ENCODE measurements at places on chromosomes 1 and 21.

DNA sequence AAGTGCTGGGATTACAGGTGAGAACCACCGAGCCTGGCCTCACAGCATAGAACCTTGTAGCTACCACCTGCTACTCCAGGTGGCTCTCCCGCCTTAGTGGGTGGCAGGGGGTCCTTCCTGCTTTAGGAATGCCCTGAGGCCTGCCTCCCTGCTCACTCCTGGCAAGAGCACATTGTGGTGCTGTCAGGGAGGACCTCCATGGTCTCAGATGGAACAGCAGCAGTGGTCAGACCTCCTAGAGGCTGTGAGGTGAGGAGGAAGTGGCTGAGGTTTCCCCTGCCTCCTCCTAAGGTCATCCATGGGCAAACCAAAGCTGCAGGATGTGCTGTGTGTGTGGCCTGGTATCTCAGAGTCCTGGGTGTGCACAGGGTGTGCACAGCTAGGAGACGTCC, 6.7 kb downstream of the SOX13 start:
- no peak for DNase-seq

- no peak for DNase-seq
These were observed 86.7 kb downstream of the LRRC53 start for GRCh38 chr1:74425676-74426075.

- no peak for DNase-seq
These were observed at the start of gene ITGB2 for GRCh38 chr21:44920694-44921604. ITGB2 (minus strand) TSS chr21:44920899; CDS start chr21:44910782, 10,117 bp downstream.

GRCh38 chr1:197468543-197469175, 200.6 kb downstream of the CRB1 start:
- no peak for DNase-seq

DNA sequence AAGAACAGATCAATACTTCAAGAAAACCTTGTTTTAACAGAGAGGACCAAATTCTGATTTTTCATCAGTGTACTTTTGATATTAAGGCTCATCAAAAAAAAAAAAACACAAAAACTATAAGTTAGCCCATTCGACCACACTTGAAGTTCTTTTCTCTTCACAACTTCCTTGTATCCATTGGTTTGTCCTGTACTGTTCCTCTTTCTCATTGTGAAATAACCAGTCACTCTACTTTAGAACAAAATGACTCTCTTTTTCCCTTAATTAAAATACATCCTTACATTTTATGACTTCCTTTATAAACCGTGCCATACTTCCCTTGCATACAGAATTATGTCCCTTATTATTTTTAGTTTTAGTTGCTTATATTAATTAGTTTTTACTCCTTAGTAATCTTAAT, 8.4 kb downstream of the QSOX1 start:
- no peak for DNase-seq

GRCh38 chr1:108611984-108612383, 48.9 kb downstream of the HENMT1 start:
- DNase-seq, result no peak

DNA sequence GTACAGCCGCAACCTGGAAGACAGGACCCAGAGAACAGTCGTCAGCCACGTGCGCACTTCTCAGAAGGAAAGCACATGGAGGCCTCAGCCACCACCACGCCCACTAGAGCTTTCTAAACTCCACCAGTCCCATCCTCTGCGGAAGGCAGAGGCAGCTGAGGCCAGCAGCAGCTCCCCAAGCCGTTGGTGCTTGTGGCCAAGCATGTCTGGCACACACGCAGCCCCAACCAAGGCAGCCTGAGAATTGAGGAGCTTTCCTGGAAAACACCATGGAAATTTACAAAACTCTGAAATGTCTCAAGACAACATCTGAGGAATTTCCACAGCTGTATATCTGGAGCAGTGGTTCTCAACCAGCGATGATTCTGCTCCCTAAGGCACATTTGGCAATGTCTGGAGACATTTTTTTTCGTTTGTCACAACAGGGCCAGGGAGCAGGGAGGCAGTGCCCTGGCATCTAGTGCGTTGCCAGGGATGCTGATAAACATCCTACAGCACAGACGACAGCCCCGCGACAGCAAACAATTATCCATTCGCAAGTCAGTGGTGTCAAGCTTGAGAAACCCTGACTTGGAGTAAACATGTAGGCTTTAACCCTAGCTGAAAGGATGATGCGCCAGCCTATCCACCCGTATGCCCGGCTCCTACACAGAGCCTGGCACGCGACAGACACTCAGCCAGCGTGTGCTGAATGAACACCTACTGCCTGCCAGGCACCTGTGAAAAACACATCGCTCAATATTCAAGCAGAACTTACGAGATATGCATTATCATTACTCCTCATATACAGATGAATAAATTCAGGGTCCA, 24.7 kb downstream of the NPHP4 start:
- DNase-seq, result no peak

GRCh38 chr21:32733356-32733755, 5.5 kb upstream of the SYNJ1 start:
- DNase-seq, result no peak

DNA sequence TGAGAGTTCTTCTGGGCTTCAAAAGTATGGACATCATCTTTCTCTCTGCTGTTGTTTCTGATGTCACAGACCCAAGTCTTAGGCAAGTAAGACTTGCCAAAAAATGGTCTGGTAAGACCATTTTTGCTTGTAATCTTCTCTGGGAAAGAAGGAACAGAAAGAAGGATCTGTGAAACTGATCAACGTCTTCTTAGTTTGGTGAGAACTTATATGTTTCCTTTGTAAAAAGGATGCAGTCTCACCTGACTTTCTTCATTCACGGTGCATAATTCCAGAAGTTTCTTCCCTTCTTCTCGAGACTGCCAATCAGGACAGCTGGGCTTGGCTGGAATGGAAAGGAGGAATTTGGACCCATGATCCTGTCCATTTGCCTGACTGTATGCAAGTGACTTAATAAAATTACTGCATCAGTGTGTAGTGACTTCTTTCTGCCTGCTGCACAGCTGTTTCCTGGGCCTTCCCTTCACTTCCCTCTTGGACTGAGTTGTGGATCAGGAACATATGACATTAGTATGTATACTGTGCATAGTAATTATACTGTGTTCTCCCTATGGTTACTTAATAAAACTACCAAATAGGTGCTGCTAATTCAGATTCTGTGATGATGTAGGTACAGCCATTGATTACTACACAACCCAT, 7.6 kb upstream of the DENND1B start:
- DNase-seq, result no peak

- no peak for DNase-seq
These were observed 41.5 kb downstream of the LRRC53 start for GRCh38 chr1:74470936-74471335.

GRCh38 chr1:55816456-55817426, 601.6 kb upstream of the USP24 start:
- DNase-seq, result peak; percentile 96

- no peak for DNase-seq
These were observed 323.0 kb upstream of the PLD5 start for GRCh38 chr1:242847390-242847993.

DNA sequence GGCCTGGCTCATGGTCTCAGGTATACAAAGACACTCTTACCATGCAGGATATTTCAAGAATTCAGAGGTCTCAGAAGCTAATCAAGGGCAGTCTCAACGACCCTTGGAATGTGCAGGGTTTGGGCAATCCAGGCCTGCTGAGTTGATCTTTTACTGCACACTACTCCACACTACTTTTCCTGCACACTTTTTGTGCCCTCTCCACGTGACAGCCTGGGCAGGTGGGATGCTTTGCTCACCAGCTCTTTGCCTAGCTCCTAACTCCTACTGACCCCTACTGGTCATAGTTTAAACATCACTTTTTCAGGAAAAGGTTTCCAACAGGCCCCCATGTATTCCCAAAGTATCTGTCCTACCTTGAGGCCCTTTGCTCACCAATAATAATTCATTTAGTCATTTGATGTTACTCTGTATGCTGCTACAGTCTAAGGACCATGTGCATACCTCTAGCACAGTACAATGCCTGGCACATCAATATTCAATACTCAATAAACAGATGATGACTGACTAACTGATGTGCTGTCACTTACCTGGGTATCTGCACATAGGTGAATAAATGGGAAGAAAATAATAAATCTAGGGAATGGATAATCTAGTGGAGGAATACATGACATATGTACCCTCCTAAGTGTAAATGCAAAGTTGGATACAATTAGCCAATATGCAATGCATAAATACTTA, 9.6 kb downstream of the DUSP23 start:
- no peak for DNase-seq

GRCh38 chr1:236465231-236465958, 58.4 kb upstream of the LGALS8 start:
- DNase-seq, result no peak

DNA sequence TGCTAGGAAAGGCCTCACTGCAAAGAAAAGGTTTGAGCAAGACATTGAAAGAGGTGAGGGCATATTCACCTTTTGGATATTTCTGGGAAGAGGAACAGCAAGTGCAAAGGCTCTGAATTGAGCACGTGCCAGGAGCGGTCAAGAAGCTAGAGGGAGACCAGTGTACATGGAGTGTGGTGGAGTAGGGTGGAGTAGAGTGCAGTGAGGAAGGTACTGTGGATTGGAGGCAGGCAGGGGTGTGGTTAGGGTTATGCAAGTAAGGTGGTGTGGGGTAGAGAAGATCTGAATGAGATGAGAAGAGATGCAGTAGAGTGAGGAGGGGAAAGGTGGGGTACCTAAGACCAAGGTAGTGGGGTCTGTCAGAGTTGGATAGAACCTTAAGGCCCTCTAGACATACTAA, 119.6 kb downstream of the OMA1 start:
- no peak for DNase-seq

GRCh38 chr1:46248122-46248920, 758 bp downstream of the RAD54L start:
- DNase-seq, result peak; percentile 54

- DNase-seq, result no peak
These were observed 23.3 kb upstream of the BTG2 start for GRCh38 chr1:203281851-203282661.
